ENCODE measurements at places on chromosomes 1 and 21. TPM values are rescaled to one million over a fixed set of nuclear protein-coding genes. Genes with fewer than 3 reads are reported as not detected.
A peak's percentile ranks its signal among the peaks of the same experiment; 100 is the strongest.

The RER1 gene
- 51.8 TPM for total RNA-seq

The NOS1AP gene
- 1.0 TPM for total RNA-seq

The ZNF648 gene
- total RNA-seq, result 0.72 TPM

The KCNE1 gene
- total RNA-seq, result 4.7 TPM

The ATAD3C gene
- total RNA-seq, result 5.2 TPM

The VWA5B1 gene
- 0.27 TPM for total RNA-seq

The LRRC38 gene
- not detected for total RNA-seq

The CLCA4 gene
- 0.12 TPM for total RNA-seq

The RNU1-3 gene
- total RNA-seq, result 3,807 TPM

The CYP4X1 gene
- 0.18 TPM for total RNA-seq

The TSPAN1 gene
- 3.1 TPM for total RNA-seq

The SPRR3 gene
- 0.85 TPM for total RNA-seq

The OLFML3 gene
- total RNA-seq, result 103 TPM

The PI4KB gene
- total RNA-seq, result 50.3 TPM

The LRRC3 gene
- 3.5 TPM for total RNA-seq

The CFHR1 gene
- 0.87 TPM for total RNA-seq

DNA sequence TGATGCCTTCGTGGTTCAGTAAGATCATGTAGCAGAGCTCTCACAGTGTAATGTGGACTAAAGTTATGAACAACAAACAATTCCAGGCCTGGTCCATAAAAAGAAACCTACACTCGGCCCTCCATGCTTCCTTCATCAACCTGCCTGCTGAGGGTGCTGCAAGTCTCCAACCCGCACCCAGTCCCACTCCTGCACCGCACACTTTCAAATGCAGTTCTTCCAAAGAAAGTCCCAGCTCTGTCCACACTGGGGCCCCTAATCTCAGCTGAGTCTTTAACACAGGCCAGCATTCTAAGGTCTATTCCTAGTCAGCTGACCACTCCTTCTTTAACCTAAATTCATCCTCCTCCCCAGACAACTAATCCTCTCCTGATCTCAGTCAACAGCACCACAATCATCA is 71.5 kb upstream of the NR5A2 start:
- no peaks in the 10 kb centered on the region for H3K27me3 ChIP-seq
- no peaks in the 10 kb centered on the region for H3K4me1 ChIP-seq
- no peak overlapping the region for H3K4me3 ChIP-seq
- no peaks in the 10 kb centered on the region for H3K36me3 ChIP-seq
- DNase-seq, result no peak
- no peak overlapping the region for H3K27ac ChIP-seq

- no peaks in the 10 kb centered on the region for H3K36me3 ChIP-seq
- H3K4me3 ChIP-seq, result no peak overlapping the region
- no peak overlapping the region for H3K27ac ChIP-seq
- no peaks in the 10 kb centered on the region for H3K27me3 ChIP-seq
- no peak for DNase-seq
Measured at GRCh38 chr1:201259476-201260235, 23.6 kb upstream of the PKP1 start.

GRCh38 chr1:234427950-234428646 is 50.9 kb downstream of the TARBP1 start:
- H3K4me1 ChIP-seq, result no peaks in the 10 kb centered on the region
- no peaks in the 10 kb centered on the region for H3K27me3 ChIP-seq
- H3K27ac ChIP-seq, result no peak overlapping the region
- no peak for DNase-seq

GRCh38 chr1:64925594-64925993 is 40.8 kb downstream of the JAK1 start:
- H3K27me3 ChIP-seq, result no peaks in the 10 kb centered on the region
- H3K4me3 ChIP-seq, result no peak overlapping the region
- no peaks in the 10 kb centered on the region for H3K36me3 ChIP-seq
- H3K27ac ChIP-seq, result no peak overlapping the region
- no peak for DNase-seq

DNA sequence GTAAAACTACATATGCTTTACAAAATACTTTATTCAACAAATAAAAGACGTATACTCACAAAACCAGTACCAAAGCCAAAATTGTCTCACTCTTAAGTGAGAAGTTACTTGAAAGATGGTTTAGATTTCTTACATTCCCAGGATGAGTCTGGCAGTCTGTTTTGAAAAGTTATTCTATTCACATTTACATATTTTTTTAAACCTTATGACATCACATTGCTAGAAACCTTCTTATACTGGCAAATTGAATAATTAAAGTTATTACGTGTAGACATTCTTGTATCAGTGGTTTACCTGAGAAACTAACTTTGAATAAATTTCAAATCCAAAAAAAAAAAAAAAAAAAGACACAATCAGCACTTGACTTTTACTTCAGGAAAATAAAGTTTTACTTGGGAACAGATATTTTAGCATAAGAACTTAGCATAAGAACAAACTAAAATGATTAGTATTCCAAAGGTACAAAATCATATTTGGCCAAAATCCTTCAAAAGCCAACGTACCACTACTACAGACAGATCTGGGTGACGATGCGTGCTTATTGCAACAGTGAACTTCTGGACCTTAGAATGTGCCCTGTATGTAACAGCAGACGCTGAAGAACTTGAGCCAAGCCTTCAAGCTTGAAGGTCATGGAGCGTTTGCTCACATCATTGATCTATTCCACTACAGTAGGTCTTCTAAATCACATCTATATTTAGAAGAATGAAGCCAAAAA is 2.5 kb downstream of the CDC42BPA start:
- peak overlapping the region; percentile 85 for H3K4me3 ChIP-seq
- H3K27ac ChIP-seq, result no peak overlapping the region
- H3K4me1 ChIP-seq, result no peaks in the 10 kb centered on the region
- no peak for DNase-seq
- no peaks in the 10 kb centered on the region for H3K36me3 ChIP-seq
- H3K27me3 ChIP-seq, result no peaks in the 10 kb centered on the region

DNA sequence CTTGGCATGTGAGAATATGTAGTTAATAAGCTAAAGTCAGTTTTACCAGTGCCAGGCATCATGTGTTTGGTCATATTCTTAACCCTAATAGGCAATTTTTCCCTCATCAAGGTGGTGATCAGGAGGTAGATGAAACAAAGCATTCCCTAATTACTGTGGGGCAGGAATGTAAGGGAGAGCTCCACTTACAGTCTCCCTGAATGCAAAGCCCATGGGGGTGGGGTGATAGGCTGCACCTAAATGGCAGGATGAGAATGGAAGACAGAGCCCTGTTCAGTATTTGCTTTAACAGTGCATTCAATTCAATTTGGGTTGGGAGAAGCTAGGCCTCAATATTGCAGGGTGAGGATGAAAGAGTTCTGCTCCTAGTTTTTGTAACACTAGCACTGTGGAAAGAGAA is 23.4 kb downstream of the ZNF678 start:
- no peak overlapping the region for H3K27ac ChIP-seq
- no peak overlapping the region for H3K4me3 ChIP-seq
- no peaks in the 10 kb centered on the region for H3K4me1 ChIP-seq
- DNase-seq, result no peak

- H3K4me1 ChIP-seq, result peaks cover 3% of the 10 kb centered on the region
- no peak overlapping the region for H3K27ac ChIP-seq
- H3K4me3 ChIP-seq, result no peak overlapping the region
- H3K36me3 ChIP-seq, result no peaks in the 10 kb centered on the region
- H3K27me3 ChIP-seq, result no peaks in the 10 kb centered on the region
Measured at GRCh38 chr1:9886092-9886742, 23.9 kb downstream of the CTNNBIP1 start.

GRCh38 chr1:170694172-170694926 is 30.4 kb downstream of the PRRX1 start:
- H3K4me1 ChIP-seq, result peaks cover 4% of the 10 kb centered on the region
- DNase-seq, result no peak
- no peaks in the 10 kb centered on the region for H3K36me3 ChIP-seq
- no peak overlapping the region for H3K4me3 ChIP-seq

- peaks cover 5% of the 10 kb centered on the region for H3K4me1 ChIP-seq
- no peaks in the 10 kb centered on the region for H3K27me3 ChIP-seq
- no peaks in the 10 kb centered on the region for H3K36me3 ChIP-seq
- no peak overlapping the region for H3K4me3 ChIP-seq
- DNase-seq, result no peak
Measured at GRCh38 chr1:151715726-151716404, 738 bp downstream of the CELF3 start.

DNA sequence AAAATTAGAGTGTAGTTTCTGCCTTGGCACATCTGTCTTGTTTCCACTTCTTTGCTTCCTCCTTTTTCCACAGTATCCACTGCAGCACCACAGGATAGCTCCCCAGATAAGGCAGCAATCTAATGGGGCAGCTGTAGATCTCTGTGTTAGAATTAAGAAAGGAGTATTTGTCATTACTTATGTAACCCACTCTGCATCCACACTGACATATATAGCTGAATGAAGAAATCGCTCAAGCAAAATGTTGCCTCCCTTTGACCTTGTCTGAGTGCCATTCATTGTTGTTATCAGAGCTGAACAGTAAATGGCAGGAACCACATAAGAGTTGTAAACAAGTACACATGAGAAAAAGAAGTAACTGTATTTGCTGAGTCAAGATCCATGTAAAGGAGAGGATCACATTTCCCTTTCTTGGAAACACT is 45.9 kb upstream of the DPH5 start:
- no peak for DNase-seq
- no peaks in the 10 kb centered on the region for H3K4me1 ChIP-seq
- H3K27ac ChIP-seq, result no peak overlapping the region
- H3K36me3 ChIP-seq, result no peaks in the 10 kb centered on the region
- no peak overlapping the region for H3K4me3 ChIP-seq

GRCh38 chr1:101407505-101408211 is 170.8 kb downstream of the S1PR1 start:
- H3K4me1 ChIP-seq, result no peaks in the 10 kb centered on the region
- H3K27ac ChIP-seq, result no peak overlapping the region
- no peaks in the 10 kb centered on the region for H3K27me3 ChIP-seq
- H3K36me3 ChIP-seq, result no peaks in the 10 kb centered on the region
- no peak overlapping the region for H3K4me3 ChIP-seq
- DNase-seq, result no peak

DNA sequence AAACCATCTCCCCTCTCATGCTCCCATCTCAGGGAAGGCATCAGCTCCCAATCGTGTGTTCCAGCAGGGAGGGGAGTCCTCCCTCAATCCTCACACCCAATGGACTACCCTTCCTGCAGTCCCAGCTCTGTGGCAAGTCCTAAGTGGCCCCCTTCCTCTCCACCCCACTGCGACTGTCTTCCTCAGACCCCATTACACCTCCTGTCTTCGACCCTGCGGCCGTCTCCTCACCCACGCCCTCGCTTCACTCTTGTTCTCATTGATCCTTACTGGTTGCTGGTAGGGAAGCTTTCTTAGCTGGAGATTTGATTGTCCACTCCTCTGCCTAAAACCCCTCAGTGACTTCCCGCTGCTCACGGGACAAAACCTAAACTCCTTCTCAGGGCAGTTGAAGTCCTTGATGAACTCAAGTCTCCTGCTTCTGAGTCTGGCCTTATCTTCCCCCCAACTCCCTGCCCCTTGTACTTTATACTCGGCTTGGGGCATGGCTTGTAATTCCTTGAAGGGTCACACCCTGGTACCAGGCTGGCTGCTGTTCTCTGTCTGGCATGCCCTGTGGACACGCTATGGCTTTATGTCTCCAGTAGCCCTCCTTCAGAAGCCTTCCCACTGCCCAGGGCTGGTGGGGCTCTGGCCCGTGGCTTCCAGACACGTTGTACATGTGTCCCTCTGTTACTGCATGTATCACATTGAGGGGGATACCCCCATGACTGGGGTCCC is 2.3 kb upstream of the EPS8L3 start:
- DNase-seq, result peak; percentile 19
- H3K36me3 ChIP-seq, result no peaks in the 10 kb centered on the region
- no peak overlapping the region for H3K4me3 ChIP-seq
- H3K27me3 ChIP-seq, result no peaks in the 10 kb centered on the region
- no peak overlapping the region for H3K27ac ChIP-seq

DNA sequence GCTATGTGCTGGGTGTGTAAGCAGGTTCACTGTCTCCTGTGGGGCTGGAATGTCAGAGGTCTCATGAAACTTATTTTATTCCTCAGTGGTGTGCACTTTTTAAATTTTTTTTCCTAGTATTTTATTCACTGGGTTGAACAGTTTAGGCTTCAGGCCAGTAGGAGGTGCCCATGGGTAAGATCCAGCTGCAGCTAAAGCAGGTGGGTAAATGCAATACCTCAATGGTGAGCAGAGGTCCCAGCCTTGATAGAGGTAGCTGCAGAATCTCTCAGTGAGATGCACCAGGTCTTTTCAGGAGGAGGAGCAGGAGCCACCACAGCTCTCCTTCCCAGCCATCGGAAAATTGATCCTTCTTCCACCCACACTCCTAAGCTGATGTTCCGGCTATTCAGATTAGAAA is 12.6 kb upstream of the OR6N2 start:
- no peaks in the 10 kb centered on the region for H3K36me3 ChIP-seq
- no peak overlapping the region for H3K27ac ChIP-seq
- DNase-seq, result no peak
- H3K4me1 ChIP-seq, result no peaks in the 10 kb centered on the region
- no peaks in the 10 kb centered on the region for H3K27me3 ChIP-seq

- H3K36me3 ChIP-seq, result no peaks in the 10 kb centered on the region
- no peak for DNase-seq
- H3K4me1 ChIP-seq, result peaks cover 7% of the 10 kb centered on the region
- H3K4me3 ChIP-seq, result no peak overlapping the region
- H3K27ac ChIP-seq, result no peak overlapping the region
- H3K27me3 ChIP-seq, result no peaks in the 10 kb centered on the region
Measured at GRCh38 chr1:98048751-98049325, 128.0 kb upstream of the DPYD start.

- DNase-seq, result no peak
- no peaks in the 10 kb centered on the region for H3K36me3 ChIP-seq
- no peaks in the 10 kb centered on the region for H3K27me3 ChIP-seq
- no peaks in the 10 kb centered on the region for H3K4me1 ChIP-seq
- no peak overlapping the region for H3K27ac ChIP-seq
- no peak overlapping the region for H3K4me3 ChIP-seq
Measured at GRCh38 chr21:16037421-16037955, 307.7 kb downstream of the USP25 start.

DNA sequence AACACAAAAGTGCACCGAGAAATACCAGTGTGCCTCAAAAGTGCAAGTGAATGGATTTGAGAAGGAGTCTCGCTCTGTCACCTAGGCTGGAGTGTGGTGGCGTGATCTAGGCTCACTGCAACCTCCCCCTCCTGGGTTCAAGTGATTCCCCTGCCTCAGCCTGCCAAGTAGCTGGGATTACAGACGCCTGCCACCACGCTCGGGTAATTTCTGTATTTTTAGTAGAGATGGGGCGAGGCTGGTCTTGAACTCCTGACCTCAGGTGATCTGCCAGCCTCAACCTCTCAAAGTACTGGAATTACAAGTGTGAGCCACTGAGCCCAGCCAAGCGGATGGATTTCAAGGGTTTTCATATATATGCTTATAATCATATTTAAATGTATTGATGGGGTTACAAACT is 35.8 kb downstream of the PRRX1 start:
- no peaks in the 10 kb centered on the region for H3K27me3 ChIP-seq
- H3K27ac ChIP-seq, result peak overlapping the region; percentile 40
- peaks cover 6% of the 10 kb centered on the region for H3K4me1 ChIP-seq
- DNase-seq, result no peak

All from ovary (tissue), 10 donors.